IMR-90 (cell line): ENCODE measurements at places on chromosomes 6 and 20.

DNA sequence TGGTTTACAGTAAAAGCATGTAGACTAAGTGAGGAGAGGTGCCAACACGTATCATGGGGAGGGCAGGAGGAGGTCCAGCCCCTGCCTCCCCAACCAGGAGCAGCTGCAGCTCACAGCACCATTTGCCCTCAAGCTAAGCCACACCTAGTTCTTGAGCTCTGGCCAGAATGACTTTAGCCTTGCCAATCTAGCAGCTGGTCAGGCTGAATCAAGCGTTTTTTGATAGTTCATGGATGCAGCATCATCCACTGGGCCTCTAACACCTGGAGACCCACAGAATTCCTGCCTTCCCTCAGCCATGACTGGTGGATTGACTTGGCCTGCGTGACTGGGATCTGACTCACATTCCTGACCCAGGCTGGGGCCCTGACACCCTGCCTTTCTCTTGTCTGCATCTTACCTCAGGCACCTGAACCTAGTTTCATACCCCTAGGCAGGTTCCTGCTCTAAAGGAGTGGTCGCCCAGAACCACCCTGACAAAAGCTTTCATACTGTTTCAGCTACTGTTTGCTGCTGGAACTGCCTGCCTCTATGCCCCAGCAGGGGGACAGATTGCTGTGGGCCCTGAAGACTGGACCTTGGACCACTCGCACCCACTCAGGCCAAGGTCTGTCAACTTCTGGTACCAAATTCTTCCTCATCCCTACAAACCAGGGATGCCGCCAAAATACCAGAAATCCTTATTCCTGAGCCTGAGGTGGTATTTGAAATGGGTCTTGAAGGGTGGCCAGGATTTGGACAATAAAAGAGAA lies 122.3 kb downstream of the QRSL1 start:
- no peak overlapping the region for H3K4me3 ChIP-seq
- H3K27ac ChIP-seq = no peak overlapping the region
- no peaks in the 10 kb centered on the region for H3K36me3 ChIP-seq
- DNase-seq = peak; percentile 8

GRCh38 chr6:73263570-73263909 lies 544 bp upstream of the KHDC1 start:
- DNase-seq = no peak
- no peaks in the 10 kb centered on the region for H3K27me3 ChIP-seq
- H3K27ac ChIP-seq = peak overlapping the region; percentile 75

DNA sequence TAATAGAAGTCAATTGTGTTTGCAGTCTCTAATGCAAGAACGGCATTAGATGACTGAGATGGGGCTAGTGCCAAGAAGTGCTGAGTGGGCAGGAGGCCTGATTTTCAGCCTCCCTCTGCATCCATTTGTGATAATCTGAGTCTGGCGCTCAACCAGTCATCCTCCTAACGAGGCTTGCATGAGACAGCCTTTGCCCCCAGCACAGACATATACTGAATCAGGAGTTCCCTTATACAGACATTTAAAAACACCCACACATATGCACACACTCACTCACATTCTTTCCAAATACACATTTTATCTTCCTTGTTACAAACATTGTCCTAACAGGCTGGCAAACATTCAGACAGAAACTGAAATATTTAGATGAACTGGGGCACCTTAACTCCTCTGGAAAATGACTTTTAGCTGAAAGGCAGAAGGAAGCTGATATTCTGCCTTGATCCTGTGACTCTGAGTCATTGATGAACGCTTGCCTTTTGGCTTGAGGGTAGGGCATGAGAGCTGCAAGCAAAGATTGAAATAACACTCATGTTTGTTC lies 562.3 kb downstream of the DHX35 start:
- no peaks in the 10 kb centered on the region for H3K4me1 ChIP-seq
- no peaks in the 10 kb centered on the region for H3K27me3 ChIP-seq
- DNase-seq = no peak
- no peak overlapping the region for H3K4me3 ChIP-seq

DNA sequence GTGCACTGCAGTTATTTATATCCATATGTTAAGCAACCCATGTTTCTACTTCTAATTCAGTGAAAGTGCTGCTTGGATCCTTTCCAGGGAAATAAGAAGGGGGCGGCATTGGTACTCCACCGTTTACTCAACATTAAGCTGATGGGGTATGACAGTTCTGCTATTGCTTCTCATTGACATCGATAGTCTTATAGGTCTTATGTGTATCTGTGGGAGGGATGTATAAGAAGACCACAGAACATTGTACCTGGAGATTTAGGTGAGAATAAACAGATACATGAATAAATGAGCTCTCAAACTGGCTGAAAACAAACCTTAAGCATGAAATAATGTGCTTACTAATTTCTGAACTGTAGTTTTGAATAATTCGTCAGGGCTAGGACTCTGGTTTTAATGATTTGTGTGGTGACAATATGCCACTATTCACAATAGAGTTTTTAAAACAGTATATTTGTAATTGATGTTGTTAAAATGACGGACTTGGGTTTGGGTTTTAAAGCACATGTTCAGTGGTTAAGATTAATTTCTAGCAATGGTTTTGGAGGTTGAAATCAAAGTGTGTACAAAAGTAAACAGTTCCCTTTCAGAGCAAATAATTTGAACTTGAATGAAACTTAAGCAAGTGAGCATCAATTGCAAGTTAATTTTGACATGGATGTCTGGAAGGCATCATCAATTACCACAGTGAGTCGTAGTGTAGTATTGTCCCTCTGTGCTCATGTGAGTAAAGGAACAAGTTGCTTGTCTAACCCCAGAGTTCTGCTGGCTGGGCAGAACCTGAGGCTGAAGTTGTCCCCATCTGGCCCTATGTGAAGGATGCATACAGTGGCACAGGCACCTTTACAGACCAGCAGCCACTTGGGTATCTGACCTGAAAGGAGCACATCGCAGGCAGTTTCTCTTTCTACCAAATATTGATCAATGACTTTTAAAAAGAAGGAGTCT lies 84.7 kb upstream of the SUPT3H start:
- no peak for DNase-seq
- H3K4me1 ChIP-seq = peaks cover 3% of the 10 kb centered on the region
- H3K4me3 ChIP-seq = no peak overlapping the region
- H3K27me3 ChIP-seq = no peaks in the 10 kb centered on the region

GRCh38 chr6:583116-583515 lies 73.8 kb downstream of the HUS1B start:
- DNase-seq = no peak
- H3K27me3 ChIP-seq = no peaks in the 10 kb centered on the region
- no peak overlapping the region for H3K4me3 ChIP-seq
- H3K36me3 ChIP-seq = peaks cover 4% of the 10 kb centered on the region
- H3K27ac ChIP-seq = no peak overlapping the region
- peaks cover 9% of the 10 kb centered on the region for H3K4me1 ChIP-seq

- H3K27me3 ChIP-seq = no peaks in the 10 kb centered on the region
- no peak overlapping the region; the same call in 1 of the 2 replicates for H3K27ac ChIP-seq
- no peak for DNase-seq
- H3K4me1 ChIP-seq = peaks cover 9% of the 10 kb centered on the region
- H3K36me3 ChIP-seq = no peaks in the 10 kb centered on the region
- H3K4me3 ChIP-seq = no peak overlapping the region
Observed at GRCh38 chr6:169088762-169089161, 164.9 kb downstream of the THBS2 start.

DNA sequence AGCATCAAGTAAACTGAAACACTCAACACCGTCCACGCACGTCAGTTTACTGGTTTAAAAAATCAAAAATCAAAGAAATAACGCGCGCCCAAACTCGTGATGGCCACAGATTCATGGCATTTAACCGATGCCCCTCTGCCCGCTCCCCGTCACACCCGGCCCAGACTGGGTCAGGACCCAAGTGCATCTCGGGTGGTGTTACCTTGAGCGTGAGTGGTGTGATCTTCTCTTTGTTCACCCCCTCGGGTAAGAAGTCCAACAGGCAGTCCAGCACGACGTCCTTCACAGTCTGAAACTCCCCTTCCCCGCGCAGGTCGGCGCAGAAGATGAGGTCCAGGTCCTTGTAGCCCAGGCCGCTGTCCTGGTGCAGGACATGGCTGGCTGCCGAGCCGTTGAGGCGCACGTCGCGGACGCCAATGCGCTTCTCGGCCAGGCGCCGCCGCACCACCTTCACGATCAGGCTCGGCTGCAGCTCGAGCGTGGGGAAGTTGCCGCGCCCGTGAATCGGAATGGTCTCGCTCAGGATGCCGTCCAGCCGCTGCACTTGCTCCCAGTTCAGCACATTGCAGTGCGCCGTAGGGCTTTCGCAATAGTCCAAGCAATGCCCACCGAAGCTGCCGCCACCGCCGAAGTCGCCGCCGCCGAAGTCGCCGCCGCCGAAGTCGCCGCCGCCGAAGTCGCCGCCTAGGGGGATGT lies 945 bp downstream of the TENT5A start:
- peak overlapping the region; percentile 92 for H3K4me3 ChIP-seq
- DNase-seq = peak; percentile 38
- H3K27ac ChIP-seq = peak overlapping the region; percentile 87
- peaks cover 10% of the 10 kb centered on the region for H3K4me1 ChIP-seq
- no peaks in the 10 kb centered on the region for H3K27me3 ChIP-seq
